ENCODE measurements at places on chromosomes 3 and 15. TPM values are rescaled to one million over a fixed set of nuclear protein-coding genes. Genes with fewer than 3 reads are reported as not detected.

DNA sequence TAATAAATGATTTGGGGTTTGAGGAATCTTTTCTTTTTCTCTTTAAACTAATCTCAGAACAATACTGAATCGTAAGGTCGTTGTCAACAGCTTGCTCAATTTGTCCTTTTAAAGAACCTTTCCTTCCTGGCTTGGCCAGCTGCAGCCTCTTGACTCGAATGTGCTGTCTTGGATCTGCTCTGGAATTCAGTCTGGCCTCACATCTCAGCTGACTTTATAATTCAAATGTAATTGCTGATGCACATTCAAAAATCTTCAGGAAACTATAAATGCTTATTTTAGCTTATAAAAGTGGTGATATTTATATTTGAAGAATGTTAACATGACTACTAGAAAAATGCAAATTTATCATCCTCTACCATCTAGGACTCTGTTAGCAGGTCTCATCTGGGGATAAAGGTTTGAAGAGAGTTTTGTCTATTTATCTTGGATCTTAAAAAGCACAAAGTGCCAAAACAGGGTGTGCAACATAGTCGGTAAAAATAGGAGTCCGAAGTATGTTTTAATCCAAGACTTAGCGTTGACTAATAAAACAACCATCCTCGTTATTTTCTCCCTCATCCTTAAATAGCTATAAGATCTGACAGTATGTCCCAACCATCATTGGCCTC lies 1035.2 kb downstream of the MCTP2 start:
- DNase-seq: no peak

DNA sequence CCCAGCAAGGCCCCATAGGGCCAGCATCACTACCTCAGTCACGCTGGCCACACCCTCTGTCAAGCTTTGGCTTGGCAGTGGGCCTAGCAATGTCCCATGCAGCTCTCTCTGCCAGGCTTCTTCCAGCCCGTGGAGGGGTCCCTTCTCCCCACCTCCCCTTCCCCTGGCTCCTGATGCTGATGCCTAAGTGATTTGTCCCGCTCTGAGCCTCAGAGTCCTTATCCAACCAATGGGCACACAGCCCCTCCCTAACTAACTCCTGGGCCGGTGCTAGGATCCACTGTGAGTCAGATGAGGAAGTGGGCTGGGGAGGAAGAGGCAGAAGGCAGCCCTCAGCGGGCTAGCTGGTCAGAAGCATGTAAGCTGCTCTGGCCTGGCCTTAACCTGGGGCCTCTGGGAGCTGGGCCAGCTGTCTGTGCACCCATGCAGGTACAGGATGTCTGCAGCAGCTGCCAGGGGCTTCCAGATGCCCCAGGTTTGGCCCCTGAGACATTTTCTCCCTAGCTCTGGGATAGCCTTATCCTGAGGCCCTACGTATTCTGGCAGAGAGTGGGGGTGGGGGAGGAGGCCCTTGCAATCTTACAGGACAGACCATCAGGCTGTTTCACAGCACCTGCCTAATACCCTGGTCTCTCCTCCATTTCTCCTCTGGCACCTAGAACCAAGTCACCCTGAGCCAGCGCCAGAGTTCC lies 740 bp upstream of the ZBTB47 start:
- peak; percentile 66 for DNase-seq

GRCh38 chr3:77530870-77531269 lies 491.0 kb downstream of the ROBO2 start:
- no peak for DNase-seq

DNA sequence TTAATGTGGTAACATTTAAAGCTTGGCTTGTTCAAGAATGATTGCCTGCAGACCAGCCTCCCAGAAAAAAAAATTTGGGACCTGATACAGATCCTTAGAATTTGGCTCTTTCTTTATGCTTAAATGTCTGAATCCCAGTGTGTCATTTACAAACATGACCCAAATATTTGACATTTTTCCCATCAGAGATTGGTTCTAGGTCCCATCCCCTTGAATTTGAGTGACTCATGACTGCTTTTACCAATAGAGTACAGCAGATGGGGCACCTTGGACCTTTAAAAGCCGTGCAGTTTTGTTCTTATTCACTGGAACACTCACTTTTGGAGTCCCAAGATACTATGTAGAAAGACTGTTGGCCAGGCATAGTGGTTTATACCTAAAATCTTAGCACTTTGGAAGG lies 231.6 kb downstream of the ZIC1 start:
- no peak for DNase-seq

GRCh38 chr3:193728429-193729087 lies 135.6 kb downstream of the OPA1 start:
- DNase-seq: no peak

Gene ZNF710
- total RNA-seq: 8.9 TPM

DNA sequence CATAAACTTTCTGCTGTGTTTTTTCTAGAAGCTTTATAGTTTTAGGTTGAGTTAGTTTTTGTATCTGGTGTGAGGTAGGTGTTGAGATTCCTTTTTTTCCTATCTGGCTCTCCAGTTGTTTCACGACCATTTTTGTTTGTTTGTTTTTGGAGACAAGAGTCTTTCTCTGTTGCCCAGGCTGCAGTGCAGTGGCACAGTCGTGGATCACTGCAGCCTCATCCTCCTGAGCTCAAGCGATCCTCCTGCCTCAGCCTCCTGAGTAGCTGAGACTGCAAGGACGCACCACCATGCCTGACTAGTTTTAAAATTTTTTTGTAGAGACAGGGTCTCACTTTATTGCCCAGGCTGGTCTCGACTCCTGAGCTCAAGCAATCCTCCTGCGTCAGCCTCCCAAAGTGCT lies 20.6 kb downstream of the RNF111 start:
- no peak for DNase-seq

GRCh38 chr3:53744351-53744750 lies 101.9 kb downstream of the CHDH start:
- DNase-seq: no peak

GRCh38 chr3:31461426-31461825 lies 71.3 kb upstream of the STT3B start:
- no peak for DNase-seq

Gene ARHGAP11A
- total RNA-seq: 6.9 TPM

Gene C2CD4A
- 0.25 TPM for total RNA-seq

- no peak for DNase-seq
Observed at GRCh38 chr15:69606144-69606543, 153.5 kb downstream of the RPLP1 start.

Gene BUB1B
- 0.81 TPM for total RNA-seq

Gene CCDC51
- total RNA-seq: 15.4 TPM

- peak; percentile 88 for DNase-seq
Observed at GRCh38 chr15:92810418-92811138, 89.5 kb upstream of the CHD2 start.

DNA sequence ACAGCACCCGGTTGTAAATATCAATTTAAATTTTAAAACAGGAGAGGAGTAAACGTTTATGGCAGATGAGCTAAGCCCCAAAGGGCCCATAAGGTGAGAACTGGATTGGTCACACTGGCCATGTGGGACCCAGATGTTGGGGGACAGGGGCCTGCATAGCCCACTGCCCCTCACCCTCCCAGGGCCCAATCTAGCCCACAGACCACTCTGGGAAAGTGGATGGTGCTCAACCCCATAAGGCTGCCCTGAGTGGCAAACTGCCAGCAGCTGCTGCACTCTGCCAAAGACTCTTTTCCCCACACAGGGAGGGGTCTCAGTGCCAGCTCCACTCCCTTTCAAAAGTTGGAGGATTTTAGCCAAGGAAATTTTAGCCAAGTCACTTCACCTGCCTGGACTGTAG lies 42.5 kb downstream of the CCDC12 start:
- DNase-seq: peak; percentile 71

Gene MDFIC2
- not detected for total RNA-seq

Gene LRRC34
- 2.9 TPM for total RNA-seq

- DNase-seq: no peak
Observed at GRCh38 chr15:59294574-59295260, 78.0 kb downstream of the MYO1E start.

Gene ADIPOQ
- 1.6 TPM for total RNA-seq

DNA sequence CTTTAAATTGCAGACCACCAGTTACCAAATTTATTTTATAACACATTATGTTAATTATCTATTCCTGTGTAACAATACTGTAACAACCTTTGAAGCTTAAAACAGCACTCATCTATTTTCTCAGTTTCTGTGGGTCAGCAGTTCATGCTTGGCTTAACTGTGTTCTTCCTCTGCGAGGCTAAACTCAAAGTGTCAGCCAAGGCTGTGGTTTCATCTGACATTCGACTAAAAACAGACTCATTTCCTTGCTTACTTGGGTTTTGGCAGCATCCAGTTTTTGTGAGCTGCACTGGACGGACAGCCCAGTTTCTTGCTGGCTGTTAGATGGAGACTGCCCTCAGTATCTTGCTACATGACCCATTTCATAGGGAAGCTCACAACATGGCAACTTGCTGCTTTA lies 247.3 kb upstream of the KCNH8 start:
- DNase-seq: no peak

DNA sequence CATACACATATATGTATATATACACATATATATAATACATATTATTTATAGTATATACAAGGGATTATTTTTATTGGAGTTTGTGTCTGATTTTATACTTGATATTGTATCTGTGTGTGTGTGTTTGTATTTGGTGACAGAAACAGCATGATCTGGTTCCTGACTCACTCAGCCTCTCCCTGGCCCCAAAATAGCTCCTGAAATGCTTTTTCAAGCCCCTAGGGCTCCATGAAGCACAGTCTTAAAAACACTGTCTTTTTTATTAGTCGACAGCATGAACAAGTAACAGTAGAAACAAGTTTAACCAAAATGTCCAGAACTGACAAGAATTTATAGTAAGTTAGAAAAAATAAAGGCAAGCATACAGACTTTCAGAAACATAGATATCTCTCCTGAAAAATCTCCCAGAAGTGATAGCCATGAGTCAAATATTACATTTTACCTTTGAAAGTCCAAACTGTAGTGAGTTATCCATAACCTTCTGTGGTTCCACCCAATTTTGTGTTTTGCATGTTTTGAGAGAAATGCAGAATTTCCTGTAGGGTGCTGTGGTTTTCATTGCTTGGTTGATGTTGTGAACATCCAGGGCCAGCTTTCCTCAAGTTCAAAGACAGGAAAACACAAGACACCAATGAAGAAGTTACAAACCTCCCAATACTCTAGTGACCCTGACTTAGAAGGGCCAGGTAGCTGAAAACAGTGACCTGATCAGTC lies 98.5 kb upstream of the CCDC80 start:
- DNase-seq: no peak

Gene CD200
- 18.7 TPM for total RNA-seq

- no peak for DNase-seq
Observed at GRCh38 chr3:9780910-9781309, 11.2 kb upstream of the CAMK1 start.

- no peak for DNase-seq
Observed at GRCh38 chr15:57947781-57948180, 117.7 kb downstream of the ALDH1A2 start.

- DNase-seq: no peak
Observed at GRCh38 chr3:44981751-44982150, 5.7 kb downstream of the EXOSC7 start.

DNA sequence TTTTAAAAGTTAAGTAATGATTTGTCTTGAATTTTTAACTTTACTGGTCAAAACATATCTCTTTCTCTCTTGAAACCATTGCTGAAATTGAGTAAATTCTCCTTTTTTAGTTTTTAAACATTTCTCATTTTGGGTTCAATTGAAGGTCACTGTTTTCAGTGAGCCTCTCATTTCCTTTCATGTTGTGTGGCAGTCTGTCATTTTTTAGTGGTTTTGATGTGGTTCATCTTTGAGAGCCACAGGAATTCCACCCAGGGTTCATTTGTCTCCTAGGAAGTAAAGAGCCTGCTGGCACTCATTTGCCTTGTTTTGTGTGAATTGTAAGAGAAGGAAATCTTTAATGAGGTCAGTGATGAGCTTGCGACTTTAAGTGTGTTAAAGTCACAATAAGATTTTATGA lies 10.4 kb downstream of the CLDN11 start:
- no peak for DNase-seq

GRCh38 chr3:161017971-161018370 lies 87.2 kb downstream of the B3GALNT1 start:
- no peak for DNase-seq

DNA sequence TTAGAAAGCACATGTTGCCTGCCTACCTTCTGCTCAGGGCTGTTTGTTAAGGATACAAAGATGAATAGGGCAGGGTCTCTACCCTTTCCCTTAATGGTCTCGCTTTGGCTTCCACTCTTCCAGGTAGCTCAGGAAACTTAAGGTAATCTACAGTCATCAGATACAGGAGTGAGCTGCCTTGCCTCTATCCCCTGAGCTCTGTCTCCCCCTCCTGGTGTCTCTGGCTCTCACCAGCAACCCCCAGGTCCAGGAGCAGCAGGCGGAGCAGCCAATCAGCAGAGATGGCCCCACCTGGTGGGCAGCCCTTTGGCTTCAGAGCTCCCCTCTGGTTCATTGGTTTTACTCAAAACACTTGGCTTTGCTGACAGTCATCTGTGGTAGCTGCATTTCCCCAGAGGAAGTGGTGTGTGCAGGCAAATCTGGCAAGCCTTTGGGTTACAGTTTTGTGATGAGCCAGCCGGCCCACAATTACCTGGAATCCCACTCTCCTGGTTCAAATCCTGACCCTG lies 8.5 kb upstream of the CX3CR1 start:
- DNase-seq: peak; percentile 96

DNA sequence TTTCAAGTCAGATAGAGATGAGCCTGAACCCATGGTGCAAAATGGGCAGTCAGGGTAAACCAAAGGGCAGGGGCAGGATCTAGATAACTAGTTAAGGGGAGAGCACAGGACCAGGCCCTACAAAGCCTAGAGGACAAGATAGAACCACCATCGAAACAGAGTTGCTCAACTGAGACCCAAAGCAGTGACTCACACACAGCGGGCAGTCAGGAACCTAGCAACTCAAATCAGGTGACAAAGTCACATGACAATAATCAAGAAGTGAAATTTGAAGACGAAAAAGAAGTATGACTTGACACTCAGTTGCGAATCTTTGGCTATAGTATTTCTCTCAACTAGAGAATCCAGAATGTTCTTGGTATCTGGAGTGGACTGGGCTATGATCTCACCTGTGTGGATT lies 136.0 kb upstream of the PTPRG start:
- no peak for DNase-seq

DNA sequence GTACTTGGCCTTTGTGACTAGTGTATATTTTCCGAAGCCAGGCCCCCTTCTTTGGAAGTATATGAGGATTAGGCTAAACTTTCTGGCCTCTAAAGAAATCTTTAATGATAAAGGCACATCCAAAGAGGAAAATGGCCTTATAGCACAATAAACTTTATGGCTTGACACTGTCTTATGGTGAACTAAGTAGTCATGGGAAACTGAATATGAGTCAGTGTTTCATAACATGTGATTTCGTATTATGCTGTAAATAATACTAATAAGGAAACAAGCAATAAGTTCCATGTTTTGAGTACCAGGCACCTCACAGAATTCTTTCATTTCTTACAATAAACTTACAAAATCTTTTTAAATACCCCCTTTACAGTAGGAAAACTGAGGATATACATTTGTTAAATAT lies 8.2 kb downstream of the ZPLD1 start:
- no peak for DNase-seq

- no peak for DNase-seq
Observed at GRCh38 chr3:29677421-29677820, 396.6 kb downstream of the RBMS3 start.

Gene BHLHE40
- total RNA-seq: 13.1 TPM

- no peak for DNase-seq
Observed at GRCh38 chr15:48823237-48823636, 12.4 kb upstream of the CEP152 start.
